Body of pancreas (tissue), 4 donors: ENCODE measurements at places on chromosomes 11 and 22.

DNA sequence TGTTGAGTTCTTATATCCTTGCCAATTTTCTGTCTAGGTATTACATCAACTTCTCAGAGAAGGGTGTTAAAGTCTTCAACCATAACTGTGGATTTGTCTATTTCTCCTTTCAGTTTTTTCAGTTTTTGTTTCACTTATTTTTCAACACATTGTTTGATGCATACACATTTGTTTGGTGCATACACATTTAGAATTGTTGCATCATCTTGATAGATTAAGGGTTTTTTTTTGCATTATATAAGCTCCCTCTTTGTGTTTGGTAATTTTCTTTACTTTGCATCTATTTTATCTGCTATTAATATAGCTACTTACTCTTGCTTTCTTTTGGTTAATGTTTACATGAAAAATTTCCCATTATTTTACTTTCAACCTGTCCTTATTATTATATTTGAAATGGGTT, 20.8 kb upstream of the TRAF6 start:
- DNase-seq: no peak

DNA sequence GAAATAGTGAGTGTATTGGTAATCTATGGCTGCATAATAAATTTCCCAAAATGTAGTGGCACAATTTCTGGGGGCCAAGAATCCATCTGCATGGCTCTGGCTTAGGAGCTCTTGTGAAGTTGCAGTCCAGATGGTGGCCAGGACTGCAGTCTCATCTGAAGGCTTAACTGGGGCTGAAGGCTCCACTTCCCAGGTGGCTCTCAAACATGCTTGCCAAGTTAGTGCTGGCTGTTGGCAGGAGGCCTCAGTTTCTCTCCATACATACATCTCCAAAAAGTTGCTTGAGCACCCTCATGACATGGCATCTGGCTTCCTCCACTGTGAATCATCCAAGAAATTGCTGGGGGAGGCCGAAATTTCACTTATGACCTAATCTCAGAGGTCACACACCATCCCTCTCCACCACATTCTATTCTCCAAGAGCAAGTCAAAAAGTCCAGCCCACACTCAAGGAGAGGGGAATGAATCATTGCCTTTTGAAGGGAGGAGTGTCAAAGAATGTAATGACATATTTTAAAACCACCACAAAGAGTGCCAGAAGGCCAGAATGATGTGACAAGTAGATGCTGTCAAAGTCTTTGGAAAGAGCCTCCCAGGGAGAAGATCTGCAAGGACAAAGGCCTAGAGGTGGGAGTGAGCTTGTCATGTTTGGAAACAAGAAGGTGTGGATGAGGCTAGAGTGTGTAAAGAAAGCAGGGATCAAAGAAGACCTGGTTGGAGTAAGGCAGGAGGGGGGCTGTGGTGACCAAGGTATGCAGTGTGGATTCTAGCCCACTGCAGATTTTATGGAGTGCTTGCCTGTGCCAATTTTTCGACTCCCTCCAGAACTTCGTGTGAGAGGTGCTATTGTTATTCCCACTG, 566.2 kb downstream of the MIAT start:
- no peak for DNase-seq

DNA sequence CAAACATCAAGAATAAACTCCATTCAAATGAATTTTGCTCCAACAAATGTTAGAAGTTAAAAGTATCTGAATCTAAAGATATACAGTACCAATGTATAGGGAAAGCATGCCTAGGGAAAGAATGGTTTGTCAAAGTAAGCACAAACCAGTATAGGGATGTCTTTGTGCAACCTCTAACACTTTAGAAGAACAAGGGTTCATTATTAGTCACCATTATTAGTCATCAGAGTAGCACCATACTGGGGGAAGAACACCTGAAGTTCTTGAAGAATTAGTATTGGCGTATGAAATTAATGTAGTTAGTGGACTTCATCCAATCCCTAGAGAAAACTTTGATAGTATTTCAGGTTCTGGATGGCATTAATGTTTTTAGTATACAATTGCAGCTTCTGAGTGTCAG, 943.7 kb downstream of the METTL15 start:
- DNase-seq: no peak

GRCh38 chr11:94793002-94793401, 24.8 kb downstream of the AMOTL1 start:
- DNase-seq: no peak

DNA sequence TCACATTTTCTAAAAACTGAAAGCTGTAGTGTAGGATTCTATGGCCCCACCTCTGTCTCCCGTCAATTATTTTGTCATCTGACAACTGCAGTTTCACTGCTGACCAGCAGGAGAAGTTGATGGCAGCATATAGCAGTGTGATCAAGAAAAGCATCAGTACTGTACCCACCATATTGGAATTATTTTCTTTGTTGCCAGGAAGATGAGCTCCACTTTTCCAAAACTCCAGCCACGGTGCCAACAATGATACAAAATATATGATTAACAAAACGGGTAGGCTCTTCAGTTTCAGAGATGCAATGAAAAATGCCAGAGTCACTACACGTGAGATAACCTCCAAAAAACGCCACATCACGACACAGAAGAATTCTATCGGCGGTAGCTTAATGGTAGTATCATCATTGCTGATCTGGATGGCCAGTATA, 41.3 kb downstream of the XKR3 start:
- DNase-seq: no peak

DNA sequence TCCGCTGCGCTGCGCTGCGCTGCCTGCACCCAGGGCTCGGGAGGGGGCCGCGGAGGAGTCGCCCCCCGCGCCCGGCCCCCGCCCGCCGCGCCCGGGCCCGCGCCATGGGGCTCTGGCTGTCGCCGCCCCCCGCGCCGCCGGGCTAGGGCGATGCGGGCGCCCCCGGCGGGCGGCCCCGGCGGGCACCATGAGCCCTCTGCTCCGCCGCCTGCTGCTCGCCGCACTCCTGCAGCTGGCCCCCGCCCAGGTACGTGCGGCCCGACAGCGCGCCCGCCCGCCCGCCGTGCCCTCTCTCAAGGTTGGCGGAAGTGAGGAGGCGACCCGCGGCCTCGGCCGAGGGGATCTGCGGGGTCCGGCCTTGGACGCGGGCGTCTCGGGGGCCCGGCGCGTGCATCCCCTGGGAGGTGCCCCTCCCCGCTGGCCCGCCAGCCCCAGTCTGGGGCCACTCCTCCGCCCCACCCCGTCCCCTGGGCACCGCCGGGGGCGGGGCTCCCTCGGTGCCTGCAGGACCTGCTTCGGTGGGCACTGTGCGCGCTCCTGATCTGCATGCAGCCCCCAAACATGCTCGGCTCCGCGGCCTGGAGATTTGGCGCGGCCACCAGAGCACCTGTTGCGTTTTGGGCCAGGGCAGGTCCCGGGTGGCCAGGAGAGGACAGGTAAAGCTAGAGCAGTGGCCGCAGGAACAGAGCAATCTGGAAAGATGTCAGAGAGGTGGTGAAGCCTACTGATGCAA, 429 bp downstream of the VEGFB start:
- DNase-seq: peak; percentile 61

- no peak for DNase-seq
These were observed 266.7 kb downstream of the TMEM135 start for GRCh38 chr11:87304412-87304811.

DNA sequence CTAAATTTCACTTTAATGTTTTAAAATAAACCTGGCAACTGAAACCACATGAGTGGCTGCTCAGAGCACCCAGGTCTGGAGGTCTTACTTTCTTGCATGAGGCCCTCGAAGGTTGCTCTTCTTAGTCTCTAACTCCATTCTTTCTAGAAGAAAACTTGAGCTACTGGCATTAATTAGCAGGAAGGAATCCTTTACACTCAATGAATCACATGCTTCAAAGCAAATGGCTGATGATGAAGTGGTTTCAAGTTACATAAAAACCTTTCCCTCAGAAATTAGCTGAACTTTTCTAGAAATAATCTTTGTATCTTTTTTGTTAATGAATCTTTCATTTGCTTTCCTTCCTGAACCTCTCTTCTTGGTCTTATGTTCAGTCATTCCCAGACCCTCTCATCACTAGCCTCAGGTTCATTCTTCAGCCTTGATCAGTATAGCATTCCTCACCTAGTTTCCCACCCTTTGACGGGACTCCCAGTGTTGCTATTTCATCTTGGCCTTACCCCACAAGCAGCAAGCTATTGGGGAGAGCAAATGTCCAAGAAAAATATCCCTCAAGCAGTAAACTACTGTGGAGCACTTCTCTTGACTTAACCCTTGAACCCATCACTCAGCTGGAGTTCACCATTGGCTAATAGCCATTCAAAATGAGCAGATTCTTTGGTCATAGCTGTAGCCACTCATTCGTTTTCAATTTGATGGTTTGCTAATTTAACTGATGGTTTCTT, 75.1 kb downstream of the INSC start:
- no peak for DNase-seq

DNA sequence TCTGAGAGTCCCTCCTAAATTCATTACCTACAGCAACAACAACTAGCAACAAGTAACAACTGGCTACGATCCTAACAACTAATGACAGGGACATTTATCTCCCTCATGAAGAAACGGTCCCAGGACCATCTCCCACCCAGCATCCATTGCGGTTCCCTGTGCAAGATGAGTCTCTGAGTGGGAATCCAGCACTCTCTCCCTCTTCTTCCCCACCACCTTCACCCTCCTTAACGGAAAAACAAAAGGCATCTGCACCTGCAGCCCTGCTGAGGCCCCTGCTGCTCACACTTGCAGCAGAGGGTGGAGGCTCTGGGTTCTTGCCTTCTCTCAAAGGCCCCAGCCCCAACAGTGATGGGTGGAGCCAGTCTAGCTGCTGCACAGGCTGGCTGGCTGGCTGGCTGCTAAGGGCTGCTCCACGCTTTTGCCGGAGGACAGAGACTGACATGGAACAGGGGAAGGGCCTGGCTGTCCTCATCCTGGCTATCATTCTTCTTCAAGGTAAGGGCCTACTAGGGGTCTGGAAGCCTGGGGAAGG, at the start of gene CD3G:
Gene CD3G, plus strand, starts transcription at position 364 of the 535 bp plus-strand sequence. Its CDS starts 80 bp downstream, at position 444.
- no peak for DNase-seq

DNA sequence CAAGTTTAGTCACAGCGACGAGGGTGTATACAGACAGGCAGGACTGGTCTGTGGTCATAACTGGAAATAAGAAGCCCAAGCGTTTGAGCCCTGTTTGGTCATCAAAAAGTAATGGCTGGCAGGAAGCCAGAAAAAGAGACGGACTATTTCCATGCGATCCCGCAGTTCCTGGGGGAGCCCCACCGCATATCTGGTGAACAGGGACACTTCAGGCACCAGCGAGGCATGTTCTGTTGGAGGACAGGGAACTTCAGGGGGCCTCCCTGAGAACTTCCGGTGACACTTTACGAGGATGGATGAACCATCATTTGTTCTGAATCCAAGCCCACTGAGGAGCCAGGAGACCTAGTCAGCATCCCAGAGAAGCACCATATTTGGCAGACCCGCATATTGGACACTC, 29.7 kb upstream of the TRIM29 start:
- DNase-seq: no peak

- no peak for DNase-seq
These were observed 12.2 kb downstream of the SLC43A3 start for GRCh38 chr11:57414612-57415212.

DNA sequence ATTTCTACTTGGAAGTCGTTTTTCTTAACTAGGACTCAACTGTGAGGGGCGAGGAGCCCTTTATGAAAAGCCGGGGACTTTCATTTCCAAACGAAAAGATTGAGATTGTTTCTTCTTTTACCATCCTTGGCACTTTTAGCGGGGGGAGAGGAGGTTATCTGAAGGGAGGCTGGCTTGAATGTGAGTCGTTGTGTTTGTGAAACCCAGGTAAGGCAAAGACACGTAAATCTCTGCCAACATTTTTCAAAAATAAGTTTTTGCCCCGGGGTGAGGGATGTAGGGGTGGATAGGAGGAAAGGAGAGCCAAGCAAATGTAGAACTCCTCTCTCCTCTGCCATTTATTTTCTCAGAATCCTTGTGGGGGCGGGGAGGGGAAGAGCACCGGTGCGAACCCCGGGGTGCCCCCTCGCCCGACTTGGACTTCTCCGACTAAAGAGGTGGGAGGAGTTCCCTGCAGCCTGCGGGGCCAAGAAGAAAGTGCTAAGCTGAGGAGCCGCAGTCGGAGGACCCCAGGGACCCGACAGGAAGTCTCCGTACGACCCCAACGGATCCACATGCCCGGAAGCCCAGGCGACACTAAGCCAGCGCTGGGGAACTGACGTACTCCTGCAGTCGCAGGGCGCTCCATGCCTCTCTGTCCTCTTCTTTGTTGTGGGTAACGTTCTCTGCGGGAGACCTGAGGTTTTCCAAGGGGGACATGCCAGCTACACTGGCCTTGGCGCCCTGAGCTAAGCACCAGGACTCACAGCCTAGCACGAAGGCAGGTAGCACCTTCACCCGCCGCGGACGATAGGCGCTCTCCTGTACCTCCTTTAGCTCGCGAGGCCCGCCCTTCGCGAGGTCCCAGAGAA, 2.4 kb upstream of the WT1 start:
- DNase-seq: no peak

GRCh38 chr11:33490842-33491370, 209.7 kb downstream of the C11orf91 start:
- no peak for DNase-seq

GRCh38 chr22:35777335-35777975, 59.8 kb downstream of the APOL5 start:
- DNase-seq: no peak

GRCh38 chr11:127656116-127656836, 655.7 kb upstream of the KIRREL3 start:
- DNase-seq: no peak

GRCh38 chr11:126416542-126417090, 61.1 kb downstream of the ST3GAL4 start:
- DNase-seq: peak; percentile 84

GRCh38 chr11:116885951-116886655, 48.7 kb upstream of the APOA1 start:
- peak; percentile 35 for DNase-seq

- no peak for DNase-seq
These were observed 114.9 kb downstream of the MPPED2 start for GRCh38 chr11:30471244-30471643.

DNA sequence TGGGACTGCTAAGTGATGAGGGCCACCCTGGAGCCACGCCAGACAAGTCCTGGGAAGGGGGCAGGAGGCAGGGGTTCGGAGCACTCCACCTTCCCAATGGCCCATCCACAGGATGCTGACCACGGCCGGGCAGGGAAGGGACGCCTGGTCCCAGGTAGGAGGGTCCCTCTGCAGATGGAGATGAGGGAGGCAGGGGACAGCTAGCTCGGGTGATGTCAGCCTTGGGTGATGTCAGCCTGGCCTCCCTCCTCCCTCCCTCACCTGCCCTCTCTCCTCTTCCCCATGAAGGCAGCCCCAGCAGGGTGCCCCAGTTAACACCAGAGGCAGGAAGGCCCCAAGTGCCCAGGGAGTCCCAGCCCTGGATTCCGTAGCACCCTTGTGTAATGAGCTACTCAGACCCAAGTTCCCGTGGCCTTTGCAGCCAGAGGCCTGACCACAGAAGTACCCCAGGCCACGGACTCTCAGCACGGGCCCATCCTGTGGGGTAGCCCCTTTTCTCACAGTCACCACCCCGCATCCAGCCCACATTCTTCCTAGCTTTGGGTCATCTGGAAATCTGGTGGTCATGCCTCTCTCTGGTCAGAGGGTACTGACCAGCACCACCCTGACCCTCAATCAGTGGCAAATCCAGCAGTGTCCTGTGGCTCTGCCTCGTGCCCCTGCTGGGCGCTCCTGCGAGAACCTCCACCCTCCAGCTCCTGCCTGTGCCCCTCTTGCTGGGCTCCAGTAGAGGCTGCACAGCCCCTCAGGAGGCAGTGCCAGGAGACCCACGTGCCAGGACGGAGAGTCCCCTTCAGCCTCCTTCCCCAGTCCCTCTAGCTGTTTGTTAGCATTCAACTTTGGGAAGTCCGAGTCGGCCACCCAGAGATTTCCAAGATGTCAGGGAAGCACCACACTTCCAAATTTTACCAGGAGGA, 47.4 kb downstream of the SHANK2 start:
- no peak for DNase-seq
